Forelimb muscle (tissue), 1 donor: ENCODE measurements at places on chromosomes 2 and 18.

- no peak for DNase-seq
Observed at GRCh38 chr2:239407112-239407511, 6.3 kb upstream of the HDAC4 start.

DNA sequence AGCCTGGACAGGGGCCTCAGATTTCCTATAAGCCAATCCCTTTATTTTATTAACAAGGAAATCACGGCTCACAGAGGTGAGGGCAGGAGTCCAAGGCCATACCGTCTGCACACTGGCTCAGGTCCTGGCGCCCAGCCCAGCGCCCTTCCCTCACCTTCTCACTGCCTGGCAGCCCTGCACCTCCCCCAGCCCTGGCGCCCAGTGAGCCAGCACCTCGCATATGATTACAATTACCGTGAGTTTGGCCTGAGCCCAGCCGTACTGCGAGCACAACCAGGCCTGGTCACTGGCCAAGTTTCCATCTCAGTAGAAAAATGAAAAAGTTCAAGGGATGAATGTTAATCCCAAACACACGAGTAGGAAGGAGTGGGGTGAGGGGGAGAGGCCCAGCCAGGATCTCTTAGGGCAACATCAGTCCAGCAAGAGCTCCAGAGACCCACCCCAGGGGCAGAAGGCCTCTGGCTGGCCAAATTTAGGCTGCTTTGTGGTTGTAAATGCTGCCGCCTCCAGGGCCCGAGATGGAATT lies 68.4 kb downstream of the MCFD2 start:
- peak; percentile 83 for DNase-seq

- DNase-seq = no peak
Observed at GRCh38 chr2:165927353-165927752, 26.2 kb downstream of the TTC21B start.

DNA sequence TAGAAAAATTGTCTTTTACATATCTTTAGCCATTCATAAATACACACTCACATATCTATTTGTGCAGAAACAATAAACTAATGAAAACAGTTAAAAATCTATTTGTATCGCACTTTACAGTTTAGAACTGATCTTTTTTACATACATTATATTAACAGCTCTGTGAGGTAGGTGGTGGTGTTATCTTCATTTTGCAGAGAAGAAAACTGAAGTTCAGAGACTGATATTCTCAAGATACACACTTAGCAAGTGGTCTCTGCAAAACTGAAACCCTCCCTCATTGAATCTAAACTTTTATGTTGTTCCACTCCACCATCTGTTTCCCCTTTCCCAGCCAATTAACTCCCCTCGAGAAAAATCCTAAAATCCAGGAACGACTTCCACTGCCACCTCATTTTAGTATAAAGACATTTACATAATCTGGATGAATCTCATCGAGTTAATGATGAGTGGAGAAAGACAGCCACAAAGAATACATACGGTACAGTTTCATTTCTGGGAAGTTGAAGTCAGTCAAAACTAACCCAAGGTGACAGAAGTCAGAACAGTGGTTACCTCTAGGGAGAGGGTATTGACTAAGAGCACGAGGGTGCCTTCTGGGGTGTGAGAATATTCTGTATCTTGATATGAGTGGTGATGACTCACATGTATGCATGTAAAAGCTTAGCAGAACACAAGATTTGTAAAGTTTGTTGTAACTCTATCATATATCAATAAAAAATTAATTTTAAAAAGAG lies 524.2 kb upstream of the TCF4 start:
- no peak for DNase-seq

- DNase-seq = no peak
Observed at GRCh38 chr2:120303177-120303576, 42.8 kb upstream of the INHBB start.

- DNase-seq = no peak
Observed at GRCh38 chr2:201575971-201576370, 67.3 kb downstream of the TMEM237 start.

- DNase-seq = no peak
Observed at GRCh38 chr18:38520786-38521185, 955.2 kb upstream of the CELF4 start.
